Left lung (tissue), 14 donors: ENCODE measurements at places on chromosomes 1 and 21.

GRCh38 chr1:45685308-45686014, 872 bp downstream of the GPBP1L1 start:
- H3K4me3 ChIP-seq = peak overlapping the region; percentile 91
- no peak for DNase-seq
- H3K27me3 ChIP-seq = no peaks in the 10 kb centered on the region
- H3K36me3 ChIP-seq = no peaks in the 10 kb centered on the region
- H3K27ac ChIP-seq = peak overlapping the region; percentile 99

GRCh38 chr1:30324251-30325084, 398.9 kb downstream of the MATN1 start:
- H3K4me3 ChIP-seq = no peak overlapping the region
- no peaks in the 10 kb centered on the region for H3K36me3 ChIP-seq
- no peak overlapping the region for H3K27ac ChIP-seq
- DNase-seq = no peak
- H3K4me1 ChIP-seq = no peaks in the 10 kb centered on the region

- no peak overlapping the region for H3K4me3 ChIP-seq
- H3K4me1 ChIP-seq = peaks cover 26% of the 10 kb centered on the region
- H3K36me3 ChIP-seq = no peaks in the 10 kb centered on the region
Observed at GRCh38 chr1:204992201-204992997, 50.6 kb upstream of the CNTN2 start.

DNA sequence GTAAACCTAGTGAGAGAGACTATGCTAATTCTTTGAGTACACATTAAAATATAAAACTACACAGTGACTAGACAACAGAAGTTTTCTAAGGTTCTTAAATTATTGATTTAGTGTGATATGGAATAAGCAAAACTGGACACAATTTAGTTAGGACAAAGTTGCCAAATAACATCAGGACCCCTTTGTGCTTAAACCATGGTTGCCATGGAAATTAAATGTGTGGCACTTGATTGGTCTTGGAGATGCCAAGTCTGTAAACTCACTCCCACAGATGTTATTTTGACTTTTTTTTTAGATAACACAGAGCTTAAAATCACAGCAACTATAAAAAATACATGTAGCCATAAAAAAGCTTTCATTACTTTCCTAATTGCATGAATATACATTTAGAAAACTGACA, 234.6 kb downstream of the BRINP3 start:
- no peaks in the 10 kb centered on the region for H3K27me3 ChIP-seq
- H3K27ac ChIP-seq = no peak overlapping the region
- no peak overlapping the region for H3K4me3 ChIP-seq
- no peaks in the 10 kb centered on the region for H3K36me3 ChIP-seq
- peak; percentile 53 for DNase-seq

- no peak for DNase-seq
- H3K4me3 ChIP-seq = no peak overlapping the region
- no peaks in the 10 kb centered on the region for H3K36me3 ChIP-seq
- no peak overlapping the region for H3K27ac ChIP-seq
Observed at GRCh38 chr1:30414086-30414850, 309.1 kb downstream of the MATN1 start.

DNA sequence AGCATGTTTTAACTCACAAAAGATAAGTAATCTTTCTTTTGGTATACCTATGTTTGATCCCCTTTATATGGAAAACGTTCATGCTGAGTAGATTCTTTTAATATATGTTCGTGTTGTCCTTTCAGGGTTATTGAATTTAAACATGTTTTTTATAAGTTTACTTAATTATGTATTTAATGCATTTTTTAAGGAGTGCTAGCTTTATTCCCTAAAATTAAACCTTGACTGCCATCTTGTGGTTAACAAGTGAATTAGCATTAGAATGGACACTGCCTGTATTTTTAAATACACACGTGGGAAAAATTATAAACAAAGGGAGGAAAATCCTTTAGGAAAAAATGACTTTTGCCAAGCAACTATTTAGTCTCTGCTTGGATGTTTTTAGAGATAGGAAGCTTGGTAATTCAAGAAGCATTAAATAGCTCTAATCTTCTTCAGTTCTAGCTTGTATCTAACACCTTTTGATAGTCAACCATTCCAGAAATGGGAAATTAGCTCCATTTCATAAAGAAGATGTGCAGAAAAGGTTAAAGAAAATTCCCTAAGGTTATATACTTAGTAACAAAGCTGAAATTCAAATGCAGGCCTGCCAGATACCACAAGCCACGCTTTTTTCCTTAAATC, 43.0 kb downstream of the UBE2U start:
- no peaks in the 10 kb centered on the region for H3K4me1 ChIP-seq
- H3K27ac ChIP-seq = no peak overlapping the region
- no peak for DNase-seq
- no peaks in the 10 kb centered on the region for H3K36me3 ChIP-seq
- no peaks in the 10 kb centered on the region for H3K27me3 ChIP-seq

DNA sequence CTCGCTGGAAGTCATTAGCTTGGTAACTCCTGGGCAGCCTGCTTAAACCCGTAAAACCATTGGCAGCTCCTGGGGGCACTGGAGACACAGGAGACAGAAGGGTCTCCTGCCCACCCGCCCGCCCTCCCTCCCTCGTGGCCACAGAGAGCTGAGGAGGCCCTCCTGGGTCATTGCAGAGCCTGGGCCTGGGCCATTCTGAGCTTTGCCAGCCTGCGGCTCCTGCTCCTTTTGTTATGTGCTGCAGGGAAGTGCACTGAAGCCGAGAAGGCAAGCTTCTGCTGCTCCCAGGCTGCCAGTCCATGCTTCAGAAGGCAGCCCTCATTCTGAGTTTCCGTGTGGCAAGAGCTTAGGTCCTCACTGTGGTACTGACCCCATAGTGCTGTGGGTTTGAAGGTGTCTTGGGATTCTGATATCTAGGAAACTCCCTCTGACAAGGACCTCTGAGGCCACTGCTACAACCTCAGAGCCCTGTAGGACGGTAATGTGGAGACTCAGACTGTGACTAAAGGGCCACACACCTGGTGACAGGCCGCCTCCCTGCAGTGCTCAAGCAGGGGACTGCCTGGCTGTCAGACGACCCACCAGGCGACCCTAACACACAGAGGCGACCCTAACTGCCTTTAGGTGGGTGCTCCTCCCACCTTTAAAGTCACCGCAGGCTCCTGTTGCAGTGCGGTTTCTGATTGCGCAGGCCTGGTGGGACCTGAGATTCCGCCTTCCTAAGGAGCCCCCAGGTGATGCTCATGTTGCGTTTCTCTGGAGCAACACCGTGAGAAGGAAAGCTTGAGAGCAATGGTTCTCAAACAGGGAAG, 118.7 kb downstream of the IER5 start:
- no peaks in the 10 kb centered on the region for H3K4me1 ChIP-seq
- H3K36me3 ChIP-seq = no peaks in the 10 kb centered on the region
- H3K27ac ChIP-seq = no peak overlapping the region
- no peak for DNase-seq

- no peaks in the 10 kb centered on the region for H3K36me3 ChIP-seq
- H3K4me1 ChIP-seq = peaks cover 5% of the 10 kb centered on the region
- DNase-seq = no peak
- H3K27ac ChIP-seq = peak overlapping the region; percentile 57
- H3K4me3 ChIP-seq = no peak overlapping the region
- H3K27me3 ChIP-seq = no peaks in the 10 kb centered on the region
Observed at GRCh38 chr1:153769221-153769620, 6.0 kb upstream of the SLC27A3 start.

GRCh38 chr1:186648613-186649012, 31.6 kb downstream of the PTGS2 start:
- no peaks in the 10 kb centered on the region for H3K36me3 ChIP-seq
- H3K27ac ChIP-seq = no peak overlapping the region
- no peak for DNase-seq
- H3K4me1 ChIP-seq = no peaks in the 10 kb centered on the region

DNA sequence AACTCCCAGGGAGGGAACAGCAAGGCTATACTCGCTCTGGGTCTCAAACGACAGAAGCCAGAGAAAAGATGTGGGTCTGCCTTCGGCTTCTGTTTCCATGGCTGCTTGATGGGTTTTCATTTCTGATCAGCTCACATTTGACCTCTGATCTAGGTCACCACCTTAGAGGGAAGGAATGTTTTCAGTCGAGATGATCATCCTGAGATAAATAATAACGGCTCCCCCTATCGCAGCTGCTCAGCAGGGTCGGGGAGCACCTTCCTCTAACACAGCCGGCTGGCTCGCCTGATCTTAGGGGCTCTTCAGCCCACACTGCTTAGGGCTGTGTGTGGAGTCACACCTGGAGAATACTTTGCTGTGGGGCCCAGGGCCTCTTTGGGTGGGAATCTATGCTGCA, 53.1 kb upstream of the ZNF648 start:
- H3K4me1 ChIP-seq = no peaks in the 10 kb centered on the region
- DNase-seq = no peak
